ENCODE measurements at places on chromosomes 7 and 10. TPM values are rescaled to one million over a fixed set of nuclear protein-coding genes. Genes with fewer than 3 reads are reported as not detected.

The GATAD1 gene
- total RNA-seq: 16.2 TPM

DNA sequence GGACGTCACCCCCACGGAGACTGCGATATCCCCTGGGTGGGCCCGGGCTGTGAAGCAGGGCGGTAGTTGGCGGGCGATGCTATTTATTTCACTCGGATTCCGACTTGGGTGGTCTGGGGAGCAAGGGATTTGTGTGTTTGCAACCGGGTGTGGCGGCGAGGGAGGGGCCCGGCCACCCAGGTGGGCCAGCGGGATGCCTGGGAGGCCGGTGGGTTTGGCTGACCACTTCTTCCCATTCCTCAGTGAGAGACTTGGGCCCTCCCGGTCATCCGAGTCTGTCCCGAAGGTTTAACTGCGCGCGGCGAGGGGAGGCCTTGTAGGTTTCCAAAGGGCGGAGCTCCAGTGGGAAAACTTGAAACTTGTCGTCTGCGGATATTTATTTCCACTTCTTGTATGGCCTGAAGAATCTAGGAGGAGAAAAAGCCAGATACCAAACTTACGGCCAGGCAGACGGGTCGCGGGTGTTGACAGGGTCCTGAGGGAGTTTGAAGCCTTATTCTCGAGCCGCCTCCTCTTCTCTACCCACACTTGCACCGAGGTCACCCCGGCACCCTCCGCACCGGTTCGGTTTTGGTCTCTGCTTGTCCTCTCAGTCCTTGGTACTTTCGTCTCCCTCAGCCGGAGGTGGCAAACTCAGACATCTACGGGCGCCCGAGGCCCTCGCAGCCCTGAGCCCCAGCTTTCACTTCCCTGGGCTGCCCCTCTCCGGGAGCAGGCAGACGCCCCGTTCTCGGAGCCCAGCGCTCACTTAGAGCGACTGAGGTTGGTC lies 17.9 kb downstream of the ZNF316 start:
- H3K36me3 ChIP-seq: peaks cover 8% of the 10 kb centered on the region
- no peak for DNase-seq
- H3K4me3 ChIP-seq: no peak overlapping the region
- no peaks in the 10 kb centered on the region for H3K27me3 ChIP-seq
- H3K27ac ChIP-seq: no peak overlapping the region
- H3K4me1 ChIP-seq: peaks cover 18% of the 10 kb centered on the region

DNA sequence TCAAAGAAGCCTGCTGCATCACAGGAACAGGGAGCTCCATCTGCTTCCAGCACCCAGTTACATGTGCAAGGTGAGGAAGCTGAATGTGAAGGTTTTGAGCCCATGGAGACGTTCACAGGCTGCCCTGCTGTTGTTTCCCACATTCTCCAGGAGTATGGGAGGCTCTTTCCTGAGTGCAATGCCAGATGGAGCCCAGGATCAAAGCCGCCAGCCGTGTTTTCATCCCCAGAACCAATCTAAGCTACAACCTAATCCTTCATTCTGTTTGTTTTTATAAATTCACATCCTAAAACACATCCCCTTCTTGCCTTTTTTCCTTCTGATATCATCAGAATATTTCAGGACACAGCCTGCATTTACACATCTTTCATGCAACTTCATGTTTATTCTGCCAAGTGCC lies 98.9 kb upstream of the PRR15 start:
- H3K4me3 ChIP-seq: no peak overlapping the region
- peaks cover 6% of the 10 kb centered on the region for H3K36me3 ChIP-seq
- peaks cover 35% of the 10 kb centered on the region for H3K4me1 ChIP-seq
- DNase-seq: no peak

GRCh38 chr7:33446551-33446950 lies 317.2 kb downstream of the BBS9 start:
- H3K4me1 ChIP-seq: no peaks in the 10 kb centered on the region
- H3K27ac ChIP-seq: no peak overlapping the region
- H3K4me3 ChIP-seq: no peak overlapping the region
- DNase-seq: no peak

- no peaks in the 10 kb centered on the region for H3K27me3 ChIP-seq
- H3K36me3 ChIP-seq: peaks cover 18% of the 10 kb centered on the region
- H3K4me3 ChIP-seq: no peak overlapping the region
- peaks cover 48% of the 10 kb centered on the region for H3K4me1 ChIP-seq
Measured at GRCh38 chr10:124003481-124003870, 89.9 kb downstream of the CHST15 start.

Data from HepG2 (cell line).